Fibroblast of the aortic adventitia (primary cell): ENCODE measurements at places on chromosomes 6 and 20. TPM values are rescaled to one million over a fixed set of nuclear protein-coding genes. Genes with fewer than 3 reads are reported as not detected.

TCEA2 gene
- total RNA-seq, result 23.5 and 59.4 TPM in 2 replicates

TUBB1 gene
- total RNA-seq, result not detected in 2 replicates

XKR7 gene
- not detected in 2 replicates for total RNA-seq

NNAT gene
- 0.36 and 2.8 TPM in 2 replicates for total RNA-seq

VGLL2 gene
- total RNA-seq, result not detected in 2 replicates

TCP11 gene
- 0.36 TPM in 1 of 2 replicates, not detected in the other for total RNA-seq

TFAP2A gene
- total RNA-seq, result 1.4 TPM in 1 of 2 replicates, not detected in the other

NMBR gene
- total RNA-seq, result not detected in 2 replicates

NKX2-2 gene
- not detected in 2 replicates for total RNA-seq

PRKN gene
- 2.0 and 4.0 TPM in 2 replicates for total RNA-seq
